Left renal cortex interstitium (tissue), 4 donors: ENCODE measurements at places on chromosomes 16 and 17. TPM values are rescaled to one million over a fixed set of nuclear protein-coding genes. Genes with fewer than 3 reads are reported as not detected.

Gene ACAP1
- polyA plus RNA-seq, result 10.9 TPM

Gene CCR7
- polyA plus RNA-seq, result 0.41 TPM

Gene TMEM106A
- 23.9 TPM for polyA plus RNA-seq

Gene CSH2
- not detected for polyA plus RNA-seq

Gene DPEP2
- 1.1 TPM for polyA plus RNA-seq

Gene KRT33A
- polyA plus RNA-seq, result not detected

Gene CBX8
- 12.2 TPM for polyA plus RNA-seq

Gene MRPL10
- polyA plus RNA-seq, result 55.6 TPM

Gene KRT25
- not detected for polyA plus RNA-seq

Gene HS3ST4
- 0.64 TPM for polyA plus RNA-seq

- no peak for DNase-seq
These were observed 7.2 kb downstream of the LPO start for GRCh38 chr17:58245428-58246103.

DNA sequence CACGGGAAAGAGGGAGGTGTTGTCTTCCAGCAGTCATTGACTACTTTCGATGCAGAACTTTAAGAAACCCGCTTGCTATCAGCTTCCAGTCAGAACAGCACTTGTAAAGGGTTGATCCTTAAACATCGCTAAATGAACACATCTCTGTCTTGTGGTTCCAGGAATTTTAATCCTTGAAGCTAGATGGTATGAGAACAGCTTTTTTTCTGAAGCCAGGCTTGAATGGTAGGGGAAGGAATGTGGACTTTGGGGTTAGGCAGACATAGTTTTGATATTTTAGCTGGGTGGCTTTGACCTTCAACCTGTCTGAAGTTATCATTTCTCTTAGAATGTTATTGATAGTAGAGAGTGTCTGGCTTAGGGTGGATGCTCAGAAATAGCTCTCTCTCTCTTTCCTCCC is 81.1 kb downstream of the RGS9 start:
- no peak for DNase-seq

DNA sequence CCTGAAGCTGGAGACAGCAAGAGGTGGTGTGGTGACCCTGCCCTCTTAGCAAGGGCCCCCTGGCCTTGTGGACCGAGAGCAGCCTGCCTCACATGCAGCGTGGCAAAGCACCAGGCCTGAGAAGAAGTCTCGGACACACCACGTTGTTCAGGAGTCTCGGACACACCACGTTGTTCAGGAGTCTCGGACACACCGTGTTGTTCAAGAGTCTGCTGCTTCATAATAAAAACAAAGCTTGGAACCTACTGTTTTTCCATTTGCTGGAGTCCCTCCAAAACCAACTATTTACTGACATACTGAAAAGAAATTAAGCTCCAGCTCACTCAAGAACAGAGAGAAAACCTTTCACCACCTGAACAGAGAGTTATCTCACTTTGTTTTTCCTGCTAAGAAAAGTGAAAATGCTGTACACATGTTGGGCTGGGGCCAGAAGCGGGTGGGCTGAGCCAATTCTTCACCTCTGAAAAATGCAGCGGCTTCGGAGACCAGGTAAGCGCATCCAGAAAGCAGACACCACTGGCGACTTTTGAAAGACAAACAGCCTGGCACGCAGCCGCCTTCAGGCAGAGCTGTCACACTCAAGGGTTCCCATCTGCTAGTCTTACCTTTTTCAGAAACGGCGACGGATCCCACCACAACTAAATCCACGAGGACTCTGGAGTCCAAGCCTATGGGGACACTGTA is 8.9 kb downstream of the MTHFSD start:
- DNase-seq, result no peak

GRCh38 chr16:2470603-2471015 is 488 bp upstream of the NTN3 start:
- no peak for DNase-seq

DNA sequence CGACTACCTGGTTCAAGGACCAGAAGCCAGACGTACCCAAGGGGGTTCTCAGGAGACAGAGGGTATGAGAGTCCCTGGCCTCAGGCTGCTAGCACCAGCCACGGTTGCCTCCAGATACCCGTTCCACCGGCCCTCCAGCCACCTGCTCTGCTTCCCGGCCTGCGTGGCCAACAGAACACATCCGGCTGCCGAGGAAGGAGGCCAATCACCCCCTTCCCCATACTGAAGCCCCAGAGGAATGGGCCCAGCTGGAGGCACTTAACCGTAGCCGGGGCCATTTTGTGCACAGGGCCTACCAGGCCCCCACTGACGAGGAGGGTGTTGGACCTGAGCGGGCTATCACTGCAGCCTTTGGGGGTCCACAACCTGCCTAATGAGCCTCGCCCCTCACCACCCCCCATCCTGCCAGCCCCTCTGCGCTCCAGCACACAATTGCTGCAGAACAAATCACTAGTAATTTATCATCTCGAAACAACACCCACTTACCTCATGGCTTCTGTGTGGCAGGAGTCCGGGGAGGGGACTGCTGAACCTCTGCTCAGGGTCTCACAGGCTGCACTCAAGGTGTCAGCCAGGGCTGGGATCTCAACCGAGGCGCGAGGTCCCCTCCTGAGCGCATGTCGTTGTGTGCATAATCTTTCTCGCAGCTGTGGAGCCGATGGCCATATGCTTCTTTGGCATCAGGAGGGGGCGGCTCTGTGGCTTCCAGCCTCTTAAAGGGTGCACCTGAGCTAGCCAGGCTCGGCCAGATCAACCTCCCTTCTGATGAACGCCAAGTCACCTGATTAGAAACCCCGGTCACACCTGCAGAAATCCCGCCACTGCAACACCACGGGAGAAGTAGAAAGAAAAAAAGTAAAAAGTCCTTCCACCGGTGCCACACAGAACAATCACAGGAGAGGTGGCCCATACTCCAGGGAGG is 10.1 kb upstream of the KREMEN2 start:
- DNase-seq, result no peak

DNA sequence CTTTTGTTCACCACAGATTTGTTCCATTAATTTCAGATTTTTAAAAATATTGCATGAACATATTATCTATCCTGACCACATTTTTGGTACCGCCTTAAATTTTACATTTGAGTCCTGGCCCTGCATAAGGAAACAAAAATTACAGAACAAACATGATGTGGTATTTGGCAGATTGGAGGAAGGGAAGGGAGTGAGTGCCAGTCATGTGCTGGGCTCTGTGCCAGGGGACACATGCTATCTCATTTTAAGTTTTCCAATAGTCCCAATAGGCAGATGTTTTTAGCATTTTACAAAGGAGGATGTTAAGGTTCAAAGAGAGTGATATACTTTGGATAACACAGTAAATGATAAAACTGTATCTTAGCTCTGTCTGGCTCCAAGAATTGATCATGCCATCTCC is 185.1 kb downstream of the CDK5R1 start:
- no peak for DNase-seq

- no peak for DNase-seq
These were observed 6.4 kb upstream of the SOCS3 start for GRCh38 chr17:78366109-78366848.

DNA sequence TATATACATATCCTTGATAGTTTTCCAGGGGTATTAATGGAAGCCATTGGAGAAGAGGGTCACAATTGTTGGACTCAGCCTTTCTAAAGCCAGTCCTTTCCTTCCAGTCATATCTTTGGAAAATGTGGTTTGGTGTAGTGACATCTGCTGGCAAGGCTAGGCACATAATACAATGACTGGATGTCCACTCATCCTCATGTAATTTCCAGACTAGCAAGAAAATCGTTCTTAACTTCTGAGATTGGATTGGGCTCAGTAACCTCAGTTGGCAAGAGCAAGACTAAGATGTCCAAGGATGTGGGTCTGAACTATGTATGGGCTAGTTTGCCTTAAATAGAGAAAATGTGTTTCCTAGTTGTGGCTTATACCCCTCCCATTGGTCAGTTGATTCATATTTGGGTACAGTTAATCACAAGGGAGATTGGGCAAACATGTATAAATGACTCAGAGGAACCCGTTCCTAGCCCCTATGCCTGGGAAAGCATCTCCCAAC is 8.7 kb upstream of the KAT7 start:
- no peak for DNase-seq

DNA sequence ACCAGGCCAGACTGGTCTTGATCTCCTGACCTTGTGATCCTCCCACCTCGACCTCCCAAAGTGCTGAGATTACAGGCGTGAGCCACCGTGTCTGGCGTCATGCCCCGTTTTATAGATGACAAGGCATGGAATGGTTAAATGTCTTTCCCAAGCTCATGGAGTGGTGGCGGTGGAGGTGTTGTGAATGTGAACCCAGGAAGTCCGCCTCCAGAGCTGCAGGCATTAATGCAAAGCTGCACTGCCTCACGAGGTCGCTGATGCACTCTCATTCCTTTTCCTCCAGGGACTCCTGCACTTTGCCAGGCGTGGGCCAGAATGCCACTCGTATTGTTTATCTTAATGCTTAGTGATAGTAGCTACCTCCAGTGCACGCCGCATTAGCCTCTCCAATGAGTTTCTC is 149.6 kb downstream of the WWOX start:
- DNase-seq, result no peak

DNA sequence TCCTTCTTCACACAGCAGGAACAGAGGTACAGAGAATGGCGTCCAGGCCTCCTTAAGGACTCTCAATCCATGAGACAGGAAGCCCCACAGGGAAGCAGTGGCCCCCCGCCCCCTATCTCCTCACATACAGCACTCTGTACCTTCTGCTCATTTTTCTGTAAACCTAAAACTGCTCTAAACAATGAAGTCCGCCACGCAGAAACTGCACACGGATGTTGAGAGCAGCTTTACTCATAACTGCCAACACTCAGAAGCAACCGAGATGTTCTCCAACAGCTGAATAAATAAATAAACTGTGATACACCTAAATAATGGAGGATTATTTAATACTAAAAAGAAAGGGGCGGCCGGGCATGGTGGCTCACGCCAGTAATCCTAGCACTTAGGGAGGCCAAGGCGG is 9.9 kb downstream of the TBC1D16 start:
- DNase-seq, result no peak

- no peak for DNase-seq
These were observed 14.5 kb upstream of the MTSS2 start for GRCh38 chr16:70700101-70701020.

DNA sequence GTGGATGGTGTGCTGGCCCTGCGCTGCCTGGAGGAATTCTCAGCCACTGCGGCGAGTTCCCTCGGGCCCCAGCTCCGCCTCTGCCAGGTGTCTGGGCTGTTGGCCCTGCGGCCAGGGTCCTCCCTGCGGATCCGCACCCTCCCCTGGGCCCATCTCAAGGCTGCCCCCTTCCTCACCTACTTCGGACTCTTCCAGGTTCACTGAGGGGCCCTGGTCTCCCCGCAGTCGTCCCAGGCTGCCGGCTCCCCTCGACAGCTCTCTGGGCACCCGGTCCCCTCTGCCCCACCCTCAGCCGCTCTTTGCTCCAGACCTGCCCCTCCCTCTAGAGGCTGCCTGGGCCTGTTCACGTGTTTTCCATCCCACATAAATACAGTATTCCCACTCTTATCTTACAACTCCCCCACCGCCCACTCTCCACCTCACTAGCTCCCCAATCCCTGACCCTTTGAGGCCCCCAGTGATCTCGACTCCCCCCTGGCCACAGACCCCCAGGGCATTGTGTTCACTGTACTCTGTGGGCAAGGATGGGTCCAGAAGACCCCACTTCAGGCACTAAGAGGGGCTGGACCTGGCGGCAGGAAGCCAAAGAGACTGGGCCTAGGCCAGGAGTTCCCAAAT is 1.3 kb upstream of the TNFSF13 start:
- DNase-seq, result no peak

GRCh38 chr17:347309-347899 is 5.2 kb downstream of the RPH3AL start:
- DNase-seq, result no peak

DNA sequence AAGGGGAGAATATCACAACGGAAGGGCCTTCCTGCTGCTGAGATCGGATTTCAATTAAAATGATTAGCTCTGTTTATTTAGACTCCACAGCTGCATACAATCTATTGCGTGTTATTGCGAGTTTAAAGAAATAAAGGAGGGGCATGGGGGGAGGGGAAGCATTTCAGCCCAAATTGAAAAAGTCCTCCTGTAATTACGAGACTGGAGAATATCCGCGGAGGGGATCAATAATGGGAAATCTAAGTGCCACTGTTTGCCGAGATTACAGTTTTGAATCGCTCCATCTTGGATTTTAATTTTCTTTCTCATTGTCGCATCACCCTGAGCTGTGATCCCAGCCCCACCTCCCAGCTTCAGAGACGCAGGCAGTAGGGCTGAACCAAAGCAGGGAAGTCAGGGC is 15.7 kb upstream of the RPL38 start:
- DNase-seq, result no peak

- DNase-seq, result no peak
These were observed 18.4 kb downstream of the HS3ST6 start for GRCh38 chr16:1899641-1900451.

DNA sequence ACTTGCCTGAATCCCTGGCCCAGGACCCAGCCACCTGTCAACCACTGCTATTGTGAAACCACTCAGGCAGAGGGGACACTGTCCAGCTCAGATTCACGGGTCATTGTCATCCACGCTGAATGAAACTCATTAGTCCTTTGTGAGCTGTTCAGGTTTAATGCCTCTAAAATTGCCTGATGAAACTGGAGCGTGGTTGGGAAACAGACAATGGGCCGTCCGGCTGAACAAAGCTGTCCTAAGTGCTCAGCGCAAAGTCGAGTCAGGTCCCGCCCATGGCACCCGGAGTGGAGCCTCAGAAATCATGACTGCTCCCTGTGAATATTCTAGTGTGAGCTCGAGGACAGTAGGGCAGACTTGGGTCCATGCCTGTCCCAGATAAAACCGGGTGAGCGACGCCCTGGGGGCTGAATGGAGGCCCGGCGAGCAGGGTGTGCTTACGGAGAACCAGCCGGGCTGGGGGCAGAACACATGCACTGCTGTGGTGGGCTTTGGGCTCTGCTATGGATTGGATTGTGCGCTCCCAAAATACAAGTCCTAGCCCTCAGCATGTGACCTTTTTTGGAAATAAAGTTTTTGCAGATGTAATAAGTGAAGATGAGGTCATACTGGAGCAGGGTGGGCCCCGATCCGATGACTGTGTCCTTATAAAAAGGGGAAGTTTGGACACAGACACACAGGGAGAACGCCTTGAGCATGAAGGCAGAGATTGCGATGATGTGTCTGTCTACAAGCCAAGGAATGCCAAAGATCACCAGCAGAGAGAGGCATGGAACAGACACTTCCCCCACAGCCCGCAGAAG is 12.9 kb upstream of the CMIP start:
- no peak for DNase-seq

DNA sequence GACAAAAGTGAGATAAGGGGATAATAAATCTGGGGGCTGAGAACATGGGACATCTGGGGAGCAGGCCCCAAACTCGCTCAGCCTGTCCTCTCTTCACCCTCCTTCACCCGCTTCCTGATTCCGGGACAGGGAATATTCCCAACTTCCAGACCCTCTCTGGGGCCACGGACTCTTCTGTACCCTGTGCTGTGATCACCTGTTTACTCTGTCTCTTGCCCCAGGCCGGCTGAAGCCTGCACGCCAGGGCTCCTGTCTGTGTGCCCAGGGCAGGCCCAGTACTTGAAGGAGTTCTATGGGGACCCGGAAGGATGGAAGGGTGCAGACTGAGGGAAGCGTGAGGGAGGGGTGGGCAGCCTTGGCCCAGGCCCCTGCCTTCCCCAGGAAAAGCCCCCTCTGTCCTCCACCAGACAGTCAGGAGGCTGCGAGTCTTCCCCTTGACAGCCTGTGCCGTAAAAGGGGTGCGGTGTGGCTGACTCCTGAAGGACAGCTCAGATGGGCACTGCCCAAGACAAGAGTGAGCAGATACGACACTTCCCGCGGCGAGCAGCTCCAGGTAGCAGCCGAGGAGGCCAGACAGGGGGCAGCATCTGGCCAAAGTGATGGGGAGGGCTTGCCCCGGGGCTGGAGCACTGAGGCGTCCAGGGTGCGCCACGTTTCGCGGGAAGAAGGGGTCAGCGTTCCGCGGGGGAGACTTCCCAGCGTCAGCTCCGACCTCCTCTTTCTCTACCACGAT is 1.0 kb upstream of the CCNF start:
- no peak for DNase-seq
